Camera-type eye (tissue), 1 donor: ENCODE measurements at places on chromosomes 16 and 17. TPM values are rescaled to one million over a fixed set of nuclear protein-coding genes. Genes with fewer than 3 reads are reported as not detected.

DLX3 gene
- 0.33 TPM for total RNA-seq

HIC1 gene
- 38.4 TPM for total RNA-seq

TBC1D26 gene
- total RNA-seq = 2.9 TPM

PRRT2 gene
- 32.2 TPM for total RNA-seq

DLX4 gene
- not detected for total RNA-seq

VPS35L gene
- total RNA-seq = 48.8 TPM

KLHL10 gene
- total RNA-seq = 0.16 TPM

PDILT gene
- total RNA-seq = not detected

TBC1D3I gene
- total RNA-seq = not detected

TRPV2 gene
- total RNA-seq = 11.9 TPM
